ENCODE measurements at places on chromosomes 12 and 14.

GRCh38 chr14:53539489-53540126, 386.5 kb upstream of the DDHD1 start:
- DNase-seq, result peak; percentile 78

GRCh38 chr12:109435428-109436187, 41.5 kb downstream of the KCTD10 start:
- DNase-seq, result no peak

- DNase-seq, result no peak
These were observed 1778.9 kb upstream of the SEL1L start for GRCh38 chr14:83312511-83312910.

DNA sequence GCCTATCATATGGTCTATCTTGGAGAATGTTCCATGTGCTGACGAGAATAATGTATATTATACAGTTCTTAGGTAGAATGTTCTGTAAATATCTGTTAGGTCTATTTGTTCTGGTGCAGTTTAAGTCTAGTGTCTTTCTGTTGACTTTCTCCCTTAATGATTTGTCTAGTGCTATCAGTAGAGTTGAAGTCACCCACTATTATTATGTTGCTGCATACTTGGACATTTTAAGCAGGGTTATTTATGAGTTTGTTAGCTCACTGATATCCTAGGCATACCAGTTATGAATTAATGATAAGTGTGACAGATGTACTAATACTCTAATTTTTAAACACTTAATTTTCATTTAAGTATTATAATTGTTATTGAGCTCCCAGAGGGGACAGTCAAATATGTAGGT, 292.5 kb downstream of the AKAP6 start:
- DNase-seq, result no peak

- no peak for DNase-seq
These were observed 97.4 kb downstream of the RAD51B start for GRCh38 chr14:67917006-67917405.

DNA sequence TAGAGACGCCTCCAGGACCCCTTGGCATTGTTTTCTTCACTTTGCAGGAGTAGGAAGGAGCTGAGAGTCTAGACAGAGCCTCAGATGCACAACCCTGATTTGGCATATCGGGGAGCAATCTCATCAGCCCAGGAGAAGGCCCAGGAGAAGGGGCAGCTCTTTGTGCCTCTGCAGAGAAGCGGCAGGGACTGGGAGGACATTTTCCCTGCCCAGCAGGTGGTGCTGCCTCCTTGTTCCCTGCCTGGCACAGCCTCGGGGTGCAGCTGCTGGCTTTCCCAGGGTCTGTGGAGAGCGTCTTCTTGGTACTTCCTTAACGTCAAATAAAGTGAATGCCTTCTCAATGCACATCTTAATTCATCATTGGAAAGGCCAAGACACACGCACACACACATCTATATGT, 419.5 kb downstream of the TMEM121 start:
- DNase-seq, result no peak

GRCh38 chr12:70577283-70577634, 60.0 kb downstream of the PTPRB start:
- DNase-seq, result no peak

DNA sequence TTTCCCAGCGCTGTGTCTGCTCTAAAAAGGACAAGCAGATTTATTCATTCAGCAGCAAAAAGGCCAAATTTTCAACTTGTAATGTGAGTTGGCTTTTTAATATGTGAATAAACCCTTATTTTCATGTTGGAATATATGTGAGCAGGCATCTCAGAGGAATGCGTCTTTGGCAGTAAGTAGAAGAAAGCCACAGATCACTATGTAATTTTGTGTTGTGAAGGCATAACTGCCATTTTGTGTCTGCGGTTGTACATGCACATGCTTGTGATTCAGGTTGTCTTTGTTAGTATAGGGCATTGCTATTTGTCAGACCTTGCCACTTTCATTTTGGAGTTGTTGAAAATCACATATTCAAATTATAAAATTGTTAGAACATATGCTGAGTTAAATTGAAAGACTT, 398.8 kb upstream of the RGS6 start:
- DNase-seq, result peak; percentile 59

GRCh38 chr14:58731465-58732293, 93.9 kb downstream of the DACT1 start:
- peak; percentile 100 for DNase-seq

DNA sequence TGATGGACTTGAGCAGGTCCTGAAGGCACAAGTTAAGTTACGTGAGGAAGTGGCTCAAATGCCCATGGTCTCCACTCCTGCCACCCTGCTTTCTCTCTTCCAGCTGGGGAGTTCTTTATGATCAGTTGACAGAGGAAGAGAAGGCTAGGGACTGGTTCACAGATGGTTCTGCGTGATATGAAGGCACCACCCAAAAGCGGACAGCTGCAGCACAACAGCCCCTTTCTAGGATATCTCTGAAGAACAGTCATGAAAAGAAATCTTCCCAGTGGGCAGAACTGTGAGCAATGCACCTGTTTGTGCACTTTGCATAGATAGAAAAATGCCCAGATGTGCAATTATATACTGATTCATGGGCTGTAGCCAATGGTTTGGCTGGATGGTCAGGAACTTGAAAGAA, 162.4 kb upstream of the FSCB start:
- DNase-seq, result no peak

GRCh38 chr14:91376547-91377477, 40.8 kb downstream of the CCDC88C start:
- DNase-seq, result no peak

GRCh38 chr12:130849561-130850417, 10.7 kb upstream of the STX2 start:
- DNase-seq, result no peak

DNA sequence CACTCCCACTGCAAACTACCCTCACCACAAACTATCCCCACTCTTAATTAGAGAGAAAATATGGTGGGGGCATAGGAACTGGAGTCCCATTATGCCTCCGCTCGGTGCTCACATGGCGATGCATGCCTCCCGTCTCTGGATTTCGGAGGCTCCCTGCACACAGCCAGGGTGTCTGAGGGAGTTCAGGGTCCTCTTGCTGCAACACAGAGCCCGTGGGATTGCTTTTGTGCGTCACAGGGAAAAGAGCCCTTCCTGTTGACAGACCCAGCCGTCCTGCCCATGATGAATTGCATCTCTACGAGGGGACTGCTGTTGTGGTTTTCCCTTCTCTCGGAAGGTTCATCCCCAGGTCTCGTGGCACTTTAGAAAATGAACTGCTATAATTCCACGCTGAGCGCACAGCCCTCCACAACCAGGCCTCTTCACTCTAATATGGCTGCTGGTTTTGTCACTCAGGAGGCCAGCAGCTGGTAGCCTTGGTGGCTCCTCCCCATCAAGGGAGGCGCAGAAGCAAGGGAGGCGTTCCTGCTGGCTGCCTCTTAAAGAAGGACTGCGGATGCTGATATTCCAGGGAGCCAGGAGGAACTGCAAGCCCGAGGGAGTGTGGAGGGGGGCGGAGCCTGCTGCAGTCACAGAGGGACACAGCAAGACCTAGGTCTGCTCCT, 158.0 kb downstream of the KCNA5 start:
- peak; percentile 14 for DNase-seq

- DNase-seq, result no peak
These were observed 236.2 kb downstream of the KTN1 start for GRCh38 chr14:55816225-55816624.

DNA sequence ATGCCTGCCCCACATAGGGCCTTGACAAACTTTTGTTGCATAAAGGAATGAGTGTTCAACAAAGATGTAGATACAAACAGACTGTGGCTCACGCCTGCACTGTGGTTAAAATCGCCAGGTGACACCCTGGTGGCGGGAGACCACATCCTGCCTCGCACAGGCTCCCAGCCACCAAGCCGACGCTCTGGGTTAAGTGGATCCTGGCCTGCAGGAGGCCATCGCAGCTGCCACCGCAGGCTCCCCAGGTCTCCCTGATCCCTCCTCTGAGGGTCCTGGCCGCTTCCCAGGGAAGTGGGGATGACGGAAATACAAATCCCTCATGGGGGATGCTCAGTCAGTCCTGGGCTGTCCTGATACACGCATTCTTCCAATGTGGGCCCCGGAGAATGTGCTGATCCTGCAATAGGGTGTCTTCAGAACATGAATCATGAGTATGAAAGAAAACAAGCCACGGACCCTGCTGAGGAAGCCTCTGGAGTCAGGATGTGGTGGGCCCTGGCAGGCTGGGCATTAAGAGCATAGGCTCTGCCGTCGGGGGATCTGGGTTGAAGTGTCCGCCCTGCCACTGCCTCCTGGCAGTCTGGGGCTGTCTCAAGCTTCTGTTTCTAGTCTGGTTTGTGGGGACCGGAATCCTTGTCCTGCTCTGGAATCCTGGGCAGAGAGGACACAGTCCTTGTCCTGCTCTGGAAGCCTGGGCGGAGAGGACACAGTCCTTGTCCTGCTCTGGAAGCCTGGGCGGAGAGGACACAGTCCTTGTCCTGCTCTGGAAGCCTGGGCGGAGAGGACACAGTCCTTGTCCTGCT, 53.5 kb upstream of the BEGAIN start:
- DNase-seq, result no peak

DNA sequence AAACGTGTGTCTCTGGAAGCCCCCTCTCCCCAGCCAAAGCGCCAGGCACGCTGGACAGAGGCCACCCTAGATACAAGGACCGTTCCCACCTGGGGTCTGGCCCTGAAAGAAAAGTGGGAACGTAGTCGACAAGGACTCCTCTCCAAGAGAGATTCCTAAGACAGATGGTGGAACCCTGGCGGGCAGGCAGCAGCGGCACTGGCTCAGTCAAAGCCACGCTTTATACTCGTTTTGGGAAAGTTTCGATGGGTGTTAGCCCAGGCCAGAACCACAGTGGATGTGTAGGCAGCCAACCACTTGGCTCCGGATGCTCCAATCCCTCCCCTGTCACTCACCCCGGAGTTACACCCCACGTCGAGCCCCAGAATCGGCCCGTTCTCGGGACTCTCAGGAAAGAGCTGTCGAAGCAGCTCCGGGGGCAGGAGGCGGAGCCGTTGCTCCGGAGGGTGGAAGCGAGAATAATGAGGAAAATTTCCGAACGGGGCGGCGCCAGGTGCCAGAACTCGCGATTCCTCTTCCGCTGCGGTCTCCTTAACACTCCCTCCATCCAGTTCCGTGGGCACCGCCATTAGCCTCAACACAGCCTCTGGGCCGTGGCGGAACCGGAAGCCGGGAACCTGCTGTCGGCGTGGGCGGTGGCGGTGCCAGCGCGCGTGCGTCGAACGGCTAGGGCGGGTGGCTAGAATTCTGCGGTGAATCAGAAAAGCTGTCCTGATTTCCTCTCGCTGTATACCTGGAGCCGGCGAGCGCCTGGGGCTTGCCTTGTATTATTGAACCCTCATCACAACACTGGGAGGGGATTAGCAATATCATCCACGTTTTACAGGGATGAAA, at the start of gene BCDIN3D:
Gene BCDIN3D, minus strand, starts transcription at position 588 of the 834 bp plus-strand sequence. Its CDS starts 19 bp downstream, at position 569.
- DNase-seq, result peak; percentile 88

GRCh38 chr12:51678086-51678724, 87.2 kb downstream of the SCN8A start:
- DNase-seq, result peak; percentile 63

- no peak for DNase-seq
These were observed 18.5 kb upstream of the EML1 start for GRCh38 chr14:99774556-99775307.

- DNase-seq, result no peak
These were observed 55.1 kb downstream of the ATXN2 start for GRCh38 chr12:111544032-111544431.

DNA sequence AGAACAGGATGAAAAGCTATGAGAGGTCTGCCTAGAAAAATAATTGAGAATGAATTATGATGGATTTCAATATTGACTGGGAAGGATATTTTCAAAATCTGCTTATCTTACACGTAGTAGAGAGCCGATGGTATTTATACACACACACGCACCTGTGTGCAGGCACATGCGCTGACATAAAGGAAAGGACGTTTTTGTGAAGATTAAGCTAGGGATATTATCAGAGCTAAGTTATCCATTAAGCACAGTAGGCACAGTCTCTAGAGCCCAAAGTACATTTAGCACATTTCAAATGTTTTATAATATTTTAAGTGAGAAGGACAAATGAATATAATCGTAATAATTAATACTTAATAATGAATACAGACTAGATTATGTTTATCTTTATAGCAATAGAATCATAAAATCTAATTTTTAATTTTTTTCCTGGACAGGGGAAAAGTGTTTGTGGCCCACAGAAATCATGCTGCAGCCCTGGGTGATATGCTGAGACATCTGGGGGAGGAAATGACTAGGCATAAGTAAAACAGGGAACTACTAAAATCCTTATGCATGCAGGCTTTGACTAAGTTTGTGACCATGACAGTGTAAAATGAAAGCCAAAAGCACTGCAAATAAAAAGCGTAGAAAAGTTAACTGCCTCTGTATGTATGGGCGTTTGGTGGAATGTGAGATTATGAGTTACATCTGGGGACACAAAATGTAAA, 146.1 kb downstream of the KITLG start:
- DNase-seq, result peak; percentile 37

GRCh38 chr12:128583453-128583852, 240.3 kb downstream of the SLC15A4 start:
- no peak for DNase-seq

GRCh38 chr12:132190012-132190755, 45.9 kb downstream of the NOC4L start:
- DNase-seq, result no peak
